ENCODE measurements at places on chromosomes 7 and 10. TPM values are rescaled to one million over a fixed set of nuclear protein-coding genes. Genes with fewer than 3 reads are reported as not detected.

DNA sequence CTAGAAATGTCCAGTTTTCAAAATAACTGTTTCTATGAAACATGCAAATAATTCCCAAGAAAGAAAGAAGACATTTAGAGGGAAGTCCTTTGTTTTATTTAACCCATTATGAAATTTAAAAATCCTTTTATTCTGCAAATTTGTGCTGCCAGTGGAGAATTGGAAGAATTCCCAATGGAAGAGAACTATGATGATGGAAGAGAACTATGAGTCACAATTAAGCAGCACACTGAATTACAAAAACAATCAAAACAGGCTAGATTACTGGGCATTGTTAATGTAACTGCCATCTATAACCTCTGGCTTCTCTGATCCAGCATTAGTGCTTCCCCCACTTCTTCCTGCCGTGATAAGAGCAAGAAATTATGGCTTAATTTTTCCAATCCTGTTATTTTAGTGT, 126.2 kb upstream of the FEZF1 start:
- H3K4me3 ChIP-seq = no peak overlapping the region
- no peaks in the 10 kb centered on the region for H3K4me1 ChIP-seq
- H3K36me3 ChIP-seq = no peaks in the 10 kb centered on the region

DNA sequence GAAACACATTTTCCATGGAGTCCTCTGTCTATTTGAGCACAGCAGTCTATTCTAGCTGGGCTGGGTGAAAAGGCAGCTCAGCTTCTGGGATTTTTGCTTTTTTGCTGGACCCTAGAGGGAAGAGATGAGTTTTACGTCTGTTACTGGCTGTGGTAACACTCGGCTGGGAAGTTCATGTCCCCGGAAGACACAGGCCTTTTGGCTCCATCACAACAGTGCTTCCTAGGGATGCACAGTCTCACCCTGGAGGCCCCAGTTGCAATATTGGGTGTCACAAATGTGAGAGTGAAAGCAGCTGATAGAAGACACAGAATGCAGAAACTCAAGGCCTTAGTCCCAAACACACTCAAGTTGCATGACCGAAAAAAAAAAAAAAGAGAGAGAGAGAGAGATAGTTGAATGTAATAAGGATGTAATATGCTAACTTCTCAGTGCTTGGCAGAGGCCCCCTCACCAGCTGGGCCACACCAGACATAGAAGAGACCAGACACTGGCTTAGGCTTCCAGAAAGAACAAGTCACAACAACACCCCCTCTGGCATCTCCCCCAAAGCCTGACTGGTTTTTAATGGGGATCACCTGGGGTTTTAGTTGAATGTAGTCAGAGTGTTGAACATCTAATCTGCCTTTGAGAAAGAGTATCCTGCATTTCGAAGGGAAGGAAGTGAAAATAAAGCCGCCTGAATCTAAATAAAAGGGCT, 545.4 kb upstream of the FZD8 start:
- H3K4me1 ChIP-seq = no peaks in the 10 kb centered on the region
- no peak for DNase-seq
- 0 out of 2 replicates have a peak, but pooled peaks cover 5% of the 10 kb centered on the region for H3K36me3 ChIP-seq
- peaks cover 2% of the 10 kb centered on the region for H3K27me3 ChIP-seq

The LIPM gene
- total RNA-seq = not detected

GRCh38 chr10:24958721-24959381, 6.4 kb upstream of the PRTFDC1 start:
- H3K36me3 ChIP-seq = no peaks in the 10 kb centered on the region
- peak overlapping the region; percentile 76 for H3K4me3 ChIP-seq
- peak overlapping the region; percentile 96 for H3K27ac ChIP-seq

The OR2A5 gene
- not detected for total RNA-seq

The DGKI gene
- 1.6 TPM for total RNA-seq

GRCh38 chr7:88399696-88400240, 93.1 kb upstream of the STEAP4 start:
- H3K4me3 ChIP-seq = no peak overlapping the region
- no peak overlapping the region for H3K27ac ChIP-seq
- peaks cover 4% of the 10 kb centered on the region for H3K36me3 ChIP-seq
- H3K4me1 ChIP-seq = no peaks in the 10 kb centered on the region

The ANKRD16 gene
- total RNA-seq = 5.6 TPM

The ANXA8L1 gene
- 0.91 TPM for total RNA-seq

DNA sequence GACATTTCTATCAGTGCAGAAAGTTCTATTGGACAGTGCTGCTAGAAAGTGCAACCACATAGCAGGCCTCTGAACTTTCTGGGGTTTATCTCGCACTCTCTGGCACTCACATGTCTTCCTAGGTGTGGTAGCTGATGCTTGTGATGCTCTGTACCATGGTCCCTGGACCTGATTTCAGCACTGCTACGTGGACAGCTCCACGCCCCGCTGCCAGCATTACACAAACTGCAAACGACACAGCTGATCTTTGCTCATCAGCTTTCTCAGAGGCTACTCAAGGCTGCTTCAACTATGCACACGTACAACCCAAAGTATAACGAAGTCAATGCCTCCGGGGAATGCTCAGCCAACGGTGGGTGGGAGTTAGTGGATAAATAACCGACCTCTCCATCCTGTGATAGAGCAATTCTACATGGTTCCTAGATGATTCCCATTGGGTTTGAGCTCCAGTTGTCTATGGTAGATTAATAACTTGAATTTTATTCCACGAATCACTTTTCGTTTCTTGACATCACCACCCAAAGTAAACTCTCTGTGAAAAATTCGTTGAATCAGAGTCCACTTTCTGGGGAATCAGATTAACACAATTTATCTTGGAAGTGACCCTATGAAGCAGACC, 302.5 kb downstream of the ACTR3B start:
- no peaks in the 10 kb centered on the region for H3K27me3 ChIP-seq
- H3K4me3 ChIP-seq = no peak overlapping the region
- H3K36me3 ChIP-seq = peaks cover 4% of the 10 kb centered on the region
- no peak overlapping the region for H3K27ac ChIP-seq
- no peak for DNase-seq

The TDRD1 gene
- total RNA-seq = not detected

DNA sequence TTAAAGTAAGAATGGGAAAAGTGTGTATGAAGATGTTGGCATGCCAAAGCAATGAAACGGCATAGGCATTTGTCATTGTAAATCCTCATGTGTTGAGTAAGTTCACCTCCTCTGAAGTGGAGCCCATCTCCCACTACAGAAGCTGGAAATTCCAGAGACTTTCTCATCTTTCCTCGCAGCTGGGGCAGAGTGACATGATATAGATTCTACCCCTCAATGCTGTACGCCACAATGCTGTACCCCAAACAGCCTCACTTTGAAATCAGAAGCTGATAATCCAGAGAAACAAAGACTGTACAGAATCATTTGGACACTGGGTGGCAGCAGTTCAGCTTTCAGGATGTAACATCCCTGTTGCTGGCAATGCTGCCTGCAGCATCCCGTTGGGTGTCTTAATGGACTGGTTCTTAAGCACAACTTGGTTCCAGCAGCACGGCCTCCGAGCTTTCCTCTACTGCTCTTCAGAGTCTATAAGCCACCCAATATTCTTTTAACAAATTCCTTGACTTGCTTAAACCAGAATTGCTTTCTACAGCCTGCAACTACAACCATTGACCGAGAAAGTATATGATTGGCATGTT, 18.8 kb downstream of the ZC3HAV1L start:
- H3K4me1 ChIP-seq = peaks cover 22% of the 10 kb centered on the region
- peak; percentile 75 for DNase-seq
- peak overlapping the region; percentile 74 for H3K27ac ChIP-seq
- peak overlapping the region; percentile 76 for H3K4me3 ChIP-seq
- no peaks in the 10 kb centered on the region for H3K27me3 ChIP-seq

- no peak overlapping the region for H3K27ac ChIP-seq
- H3K27me3 ChIP-seq = no peaks in the 10 kb centered on the region
- peaks cover 20% of the 10 kb centered on the region for H3K4me1 ChIP-seq
- H3K4me3 ChIP-seq = no peak overlapping the region
- DNase-seq = no peak
- H3K36me3 ChIP-seq = 0 out of 2 replicates have a peak, but pooled peaks cover 6% of the 10 kb centered on the region
Measured at GRCh38 chr7:102436118-102436517, 2.7 kb downstream of the ORAI2 start.

DNA sequence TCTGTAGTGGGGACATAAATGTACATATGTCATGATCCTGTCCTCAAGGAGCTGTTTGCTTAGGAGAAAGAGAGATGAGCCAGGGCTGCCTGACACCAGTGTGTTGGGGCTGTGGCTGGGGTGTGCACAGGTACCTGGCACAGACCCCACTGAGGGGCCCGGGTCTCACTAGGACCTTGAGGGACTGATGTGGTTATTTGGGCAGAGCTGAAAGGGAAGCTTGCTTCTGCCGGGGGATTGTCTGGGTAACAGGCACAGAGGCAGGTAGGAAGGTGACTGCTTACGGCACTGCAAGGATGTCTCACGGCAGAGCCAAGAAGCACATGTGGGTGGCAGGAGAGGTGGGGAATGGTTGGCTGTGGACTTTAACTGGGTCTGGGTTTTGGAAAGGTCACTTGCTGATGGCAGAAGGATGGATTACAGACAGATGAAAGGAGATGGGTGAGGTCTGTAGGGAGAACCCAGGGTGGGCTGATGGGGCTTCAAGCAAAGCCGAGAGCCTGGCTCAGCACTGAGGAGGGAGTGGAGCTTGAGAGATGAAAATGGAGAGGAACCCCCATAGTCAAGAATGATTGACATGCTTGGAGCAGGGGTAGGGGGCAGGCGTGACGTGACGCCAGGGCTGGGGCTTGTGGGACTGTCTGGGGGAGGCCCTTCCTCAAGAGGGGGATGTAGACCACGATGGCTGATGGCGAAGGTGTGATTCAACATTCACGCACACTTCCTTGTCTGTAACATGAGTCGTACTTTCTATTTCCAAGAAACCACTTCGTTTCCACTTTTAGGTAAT, 207.7 kb upstream of the SHH start:
- no peak overlapping the region for H3K4me3 ChIP-seq
- no peak overlapping the region for H3K27ac ChIP-seq
- no peaks in the 10 kb centered on the region for H3K27me3 ChIP-seq
- no peaks in the 10 kb centered on the region for H3K4me1 ChIP-seq
- no peak for DNase-seq

The NRP1 gene
- total RNA-seq = 173 TPM

The PDK4 gene
- not detected for total RNA-seq

DNA sequence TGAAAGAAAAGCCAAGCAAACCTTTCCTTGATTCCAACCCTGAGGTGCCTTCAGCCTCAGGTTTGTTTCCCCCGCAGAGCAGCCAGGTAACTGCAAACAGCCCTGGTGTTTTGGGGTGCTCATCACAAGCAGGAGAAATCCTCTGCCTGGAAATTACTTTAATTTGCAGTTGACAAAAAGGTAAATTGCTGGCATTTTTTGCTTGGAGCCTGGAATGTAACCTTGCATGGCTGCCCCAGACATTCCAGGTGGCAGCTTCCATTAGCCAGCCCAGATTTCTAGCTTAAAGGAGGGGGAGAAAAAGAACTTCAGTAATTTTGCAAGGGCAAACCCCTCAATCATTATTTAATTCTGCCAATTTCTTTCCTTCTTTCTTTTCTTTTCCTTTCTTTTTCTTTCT, 194.4 kb downstream of the MYOF start:
- H3K4me1 ChIP-seq = peaks cover 36% of the 10 kb centered on the region
- H3K36me3 ChIP-seq = no peaks in the 10 kb centered on the region
- no peak overlapping the region for H3K4me3 ChIP-seq
- no peaks in the 10 kb centered on the region for H3K27me3 ChIP-seq
- H3K27ac ChIP-seq = no peak overlapping the region

- no peaks in the 10 kb centered on the region for H3K36me3 ChIP-seq
- DNase-seq = no peak
- no peaks in the 10 kb centered on the region for H3K27me3 ChIP-seq
- H3K4me1 ChIP-seq = no peaks in the 10 kb centered on the region
- no peak overlapping the region for H3K4me3 ChIP-seq
- no peak overlapping the region for H3K27ac ChIP-seq
Measured at GRCh38 chr7:83270407-83270806, 107.7 kb upstream of the PCLO start.

- H3K4me1 ChIP-seq = peaks cover 35% of the 10 kb centered on the region
- no peak overlapping the region for H3K4me3 ChIP-seq
- H3K27me3 ChIP-seq = peaks cover 18% of the 10 kb centered on the region
- DNase-seq = no peak
Measured at GRCh38 chr7:28406192-28406591, 6.1 kb upstream of the CREB5 start.

- H3K36me3 ChIP-seq = peaks cover 18% of the 10 kb centered on the region
- H3K4me1 ChIP-seq = no peaks in the 10 kb centered on the region
- H3K27ac ChIP-seq = no peak overlapping the region
- H3K27me3 ChIP-seq = peaks cover 2% of the 10 kb centered on the region
- no peak for DNase-seq
Measured at GRCh38 chr7:56537477-56537876, 421.3 kb upstream of the NUPR2 start.

The MYO1G gene
- not detected for total RNA-seq

- peaks cover 38% of the 10 kb centered on the region for H3K4me1 ChIP-seq
- no peaks in the 10 kb centered on the region for H3K36me3 ChIP-seq
- DNase-seq = no peak
- no peak overlapping the region for H3K27ac ChIP-seq
- peaks cover 54% of the 10 kb centered on the region for H3K27me3 ChIP-seq
- H3K4me3 ChIP-seq = peak overlapping the region; percentile 74
Measured at GRCh38 chr10:99233000-99233688, 2.5 kb downstream of the HPSE2 start.

GRCh38 chr10:130499541-130499940, 363.4 kb downstream of the GLRX3 start:
- H3K27me3 ChIP-seq = no peaks in the 10 kb centered on the region
- no peak for DNase-seq
- no peak overlapping the region for H3K27ac ChIP-seq
- H3K36me3 ChIP-seq = 0 out of 2 replicates have a peak, but pooled peaks cover 6% of the 10 kb centered on the region

- no peaks in the 10 kb centered on the region for H3K27me3 ChIP-seq
- peak overlapping the region; percentile 13 for H3K27ac ChIP-seq
- peak; percentile 48 for DNase-seq
- H3K4me3 ChIP-seq = no peak overlapping the region
- peaks cover 15% of the 10 kb centered on the region for H3K36me3 ChIP-seq
- peaks cover 18% of the 10 kb centered on the region for H3K4me1 ChIP-seq
Measured at GRCh38 chr10:77837248-77837924, 89.2 kb downstream of the DLG5 start.

DNA sequence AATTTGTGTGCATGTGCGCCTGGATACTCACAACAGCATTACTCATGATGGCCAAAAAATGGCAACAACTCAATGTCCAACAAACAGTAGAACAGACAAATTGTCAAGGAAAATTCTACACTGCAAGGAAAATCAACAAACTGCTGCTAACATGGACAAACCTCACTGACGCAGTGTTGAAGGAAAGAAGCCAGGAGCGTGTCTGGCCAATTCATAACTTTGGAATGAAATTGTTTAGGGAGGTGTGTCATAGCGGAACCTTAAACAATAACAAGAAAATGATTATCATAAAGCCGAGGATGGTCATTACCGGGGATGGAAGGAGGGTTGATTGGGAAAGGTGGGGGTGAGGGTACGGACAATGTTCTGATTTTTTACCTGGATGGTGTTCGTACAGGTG, 29.1 kb downstream of the ALOX5 start:
- no peaks in the 10 kb centered on the region for H3K4me1 ChIP-seq
- H3K4me3 ChIP-seq = no peak overlapping the region
- DNase-seq = no peak

The NACAD gene
- 5.4 TPM for total RNA-seq

The TRIL gene
- total RNA-seq = not detected

DNA sequence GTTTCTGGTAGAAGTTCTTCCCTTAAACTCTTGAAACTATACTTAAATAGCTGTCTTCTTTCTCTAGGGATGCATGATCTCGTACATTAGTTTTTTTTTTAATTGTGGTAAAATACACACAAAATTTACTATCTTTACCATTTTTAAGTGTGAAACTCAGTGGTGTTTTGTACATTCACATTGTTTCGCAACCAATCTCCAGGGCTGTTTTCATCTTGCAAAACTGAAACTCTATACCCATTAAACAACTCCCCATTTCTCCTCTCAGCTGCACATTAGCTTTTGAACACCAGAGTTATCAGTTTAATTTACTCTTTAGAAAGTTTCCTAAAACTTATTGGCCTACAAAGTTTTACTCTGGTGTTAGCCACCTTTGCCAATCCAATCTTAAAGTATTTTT, 45.5 kb upstream of the PRKAR2B start:
- H3K27me3 ChIP-seq = peaks cover 9% of the 10 kb centered on the region
- no peaks in the 10 kb centered on the region for H3K4me1 ChIP-seq
- H3K4me3 ChIP-seq = no peak overlapping the region
- H3K27ac ChIP-seq = no peak overlapping the region

All from HFFc6 (cell line).